ENCODE measurements at places on chromosomes 1 and 21. TPM values are rescaled to one million over a fixed set of nuclear protein-coding genes. Genes with fewer than 3 reads are reported as not detected.

- DNase-seq: no peak
These were observed 671.7 kb downstream of the SMYD3 start for GRCh38 chr1:245835386-245835785.

DNA sequence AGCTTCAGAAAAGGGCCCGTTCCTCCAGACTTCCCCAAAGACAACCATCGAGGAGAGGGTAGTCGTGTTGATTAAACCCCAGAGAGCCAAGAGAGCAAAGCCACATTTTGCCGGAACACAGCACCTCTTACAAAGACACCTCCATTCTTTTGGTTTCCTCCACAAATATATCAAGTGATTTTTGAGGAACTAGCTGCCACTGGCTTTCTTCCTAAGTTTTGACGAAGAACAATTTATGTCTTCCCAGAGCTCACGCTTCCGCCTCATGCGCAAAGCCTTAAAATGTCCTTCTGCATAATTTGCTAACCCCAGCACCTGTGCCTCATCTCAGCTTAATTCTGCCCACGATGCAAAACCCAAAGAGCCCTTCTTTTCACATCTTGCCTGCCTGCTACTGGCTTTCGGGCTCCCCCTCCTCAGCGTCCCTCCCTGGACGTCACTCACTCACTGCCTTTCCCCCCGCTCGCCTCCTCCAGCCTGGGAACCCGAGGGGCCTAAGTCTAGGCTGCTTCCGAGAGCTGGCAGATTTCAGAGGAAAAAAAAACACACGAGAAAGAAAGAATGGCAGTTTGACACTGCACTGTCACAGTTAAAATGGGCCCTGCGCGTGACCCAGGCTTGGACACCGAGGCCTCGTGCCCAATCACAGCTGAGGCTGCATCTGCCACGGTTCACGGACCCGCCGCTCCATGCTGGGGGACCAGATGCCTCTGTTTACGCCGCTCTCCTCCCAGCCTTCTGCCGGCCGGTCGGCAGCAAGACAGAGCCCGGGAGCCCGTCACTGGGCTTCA, 77.6 kb upstream of the IFNAR2 start:
- DNase-seq: no peak

Gene CCDC17
- 5.6 TPM for total RNA-seq

DNA sequence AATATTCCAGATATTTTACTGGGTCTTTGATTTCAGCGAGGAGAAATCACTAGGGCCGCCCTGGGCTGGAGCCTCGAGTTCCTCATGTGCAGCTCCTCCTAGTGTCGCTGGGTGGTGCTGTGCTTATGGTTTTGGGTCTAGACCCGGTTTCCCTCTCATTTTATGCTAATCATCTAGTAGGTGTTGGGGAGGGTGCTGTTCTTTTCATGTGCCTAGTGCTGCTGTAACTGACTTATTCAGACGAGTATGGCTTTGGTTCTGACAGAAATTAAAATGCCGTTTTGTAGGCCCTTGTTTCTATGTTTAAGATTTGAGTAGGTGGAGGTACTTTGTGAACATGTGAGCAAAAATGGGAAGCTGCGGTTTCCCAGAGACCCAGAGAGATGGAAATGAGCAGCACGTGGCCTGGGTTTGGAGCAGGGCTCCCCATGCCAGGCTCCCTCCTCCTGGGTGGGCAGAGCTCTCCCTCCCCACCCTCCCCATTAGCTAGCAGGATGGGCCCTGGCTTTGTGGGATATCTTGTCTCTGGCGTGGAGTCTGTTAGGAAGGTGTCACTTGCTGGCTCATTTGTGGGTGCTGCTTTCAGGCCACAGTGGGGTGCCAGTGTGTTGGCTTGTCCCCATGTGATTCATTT, 74.0 kb upstream of the GPR88 start:
- no peak for DNase-seq

- DNase-seq: no peak
These were observed 49.1 kb downstream of the COP1 start for GRCh38 chr1:176157995-176158394.

Gene SLC25A34
- total RNA-seq: 22.6 TPM

Gene MYCBP
- total RNA-seq: 32.7 TPM

Gene WNT4
- total RNA-seq: 3.1 TPM

Gene CFHR1
- not detected for total RNA-seq

DNA sequence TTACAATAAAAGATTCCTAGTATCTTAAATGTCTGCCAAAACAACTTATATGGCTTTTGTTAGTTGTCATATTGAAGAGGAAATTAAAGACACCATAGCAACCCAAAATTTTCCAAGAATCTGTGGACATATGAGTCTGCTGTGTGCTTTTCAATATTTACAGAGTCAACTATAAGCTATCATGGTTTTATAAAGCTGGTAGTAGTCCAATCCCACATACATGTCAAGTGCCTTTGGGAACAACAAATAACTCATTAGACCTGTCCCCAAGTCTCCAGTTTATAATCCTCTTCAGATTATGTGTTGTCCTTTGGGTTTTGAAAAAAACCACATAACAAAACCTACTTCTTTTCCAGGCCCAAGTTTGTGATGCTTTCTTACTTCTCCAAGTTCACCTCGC, 293.8 kb upstream of the USP25 start:
- no peak for DNase-seq
